Left lung (tissue), 14 donors: ENCODE measurements at places on chromosomes 2 and 18. TPM values are rescaled to one million over a fixed set of nuclear protein-coding genes. Genes with fewer than 3 reads are reported as not detected.

- H3K36me3 ChIP-seq = no peaks in the 10 kb centered on the region
- H3K27ac ChIP-seq = no peak overlapping the region
- no peaks in the 10 kb centered on the region for H3K4me1 ChIP-seq
- H3K4me3 ChIP-seq = no peak overlapping the region
- DNase-seq = no peak
Measured at GRCh38 chr2:223822818-223823217, 14.6 kb downstream of the AP1S3 start.

- no peaks in the 10 kb centered on the region for H3K4me1 ChIP-seq
- no peak overlapping the region for H3K27ac ChIP-seq
- no peak for DNase-seq
- H3K4me3 ChIP-seq = no peak overlapping the region
Measured at GRCh38 chr2:176702131-176702530, 432.9 kb downstream of the MTX2 start.

- H3K27me3 ChIP-seq = no peaks in the 10 kb centered on the region
- no peaks in the 10 kb centered on the region for H3K36me3 ChIP-seq
- H3K27ac ChIP-seq = no peak overlapping the region
- H3K4me1 ChIP-seq = no peaks in the 10 kb centered on the region
- no peak for DNase-seq
- H3K4me3 ChIP-seq = no peak overlapping the region
Measured at GRCh38 chr2:196513796-196514526, 125.6 kb upstream of the CCDC150 start.

GRCh38 chr18:22088996-22089640 is 80.3 kb upstream of the GATA6 start:
- DNase-seq = no peak
- no peak overlapping the region for H3K27ac ChIP-seq
- no peaks in the 10 kb centered on the region for H3K4me1 ChIP-seq

The AQP12B gene
- total RNA-seq = not detected

The CXCR1 gene
- 1.7 TPM for total RNA-seq

- H3K4me1 ChIP-seq = no peaks in the 10 kb centered on the region
- no peaks in the 10 kb centered on the region for H3K27me3 ChIP-seq
- H3K27ac ChIP-seq = no peak overlapping the region
- DNase-seq = no peak
Measured at GRCh38 chr2:205822579-205822978, 140.3 kb downstream of the NRP2 start.

The ZC3H8 gene
- 4.5 TPM for total RNA-seq
